Spleen (tissue), 13 donors: ENCODE measurements at places on chromosomes 6 and 20. TPM values are rescaled to one million over a fixed set of nuclear protein-coding genes. Genes with fewer than 3 reads are reported as not detected.
A peak's percentile ranks its signal among the peaks of the same experiment; 100 is the strongest.

- peaks cover 68% of the 10 kb centered on the region for H3K4me1 ChIP-seq
- no peaks in the 10 kb centered on the region for H3K27me3 ChIP-seq
- peak overlapping the region; percentile 88 for H3K27ac ChIP-seq
- no peaks in the 10 kb centered on the region for H3K36me3 ChIP-seq
- DNase-seq = no peak
- H3K4me3 ChIP-seq = peak overlapping the region; percentile 72
These were observed 569 bp downstream of the TCEA2 start for GRCh38 chr20:64063389-64064144.

DNA sequence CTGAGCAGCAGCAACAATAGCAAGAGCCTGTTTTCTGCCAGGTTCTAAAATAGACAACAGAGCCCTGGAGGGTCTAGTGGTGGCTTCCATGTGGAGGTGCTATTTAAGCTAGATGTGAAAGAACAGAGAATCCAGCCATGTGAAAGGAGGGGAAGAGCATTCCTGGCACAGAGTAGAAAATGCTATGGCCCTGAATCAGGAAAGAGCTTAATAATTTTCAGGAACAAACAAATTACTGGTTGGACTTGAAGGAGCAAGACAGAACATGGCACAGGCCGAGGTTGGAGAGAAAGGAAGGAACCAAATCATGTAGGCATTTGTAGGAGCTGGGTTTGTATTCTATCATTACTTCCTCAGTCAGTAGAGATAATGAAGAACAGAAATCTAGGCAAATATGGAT, 98.3 kb downstream of the AIG1 start:
- H3K36me3 ChIP-seq = no peaks in the 10 kb centered on the region
- no peak overlapping the region for H3K27ac ChIP-seq
- H3K27me3 ChIP-seq = no peaks in the 10 kb centered on the region
- H3K4me3 ChIP-seq = no peak overlapping the region

GRCh38 chr6:43778976-43779851, 9.2 kb downstream of the VEGFA start:
- no peak for DNase-seq
- peaks cover 40% of the 10 kb centered on the region for H3K4me1 ChIP-seq
- peaks cover 85% of the 10 kb centered on the region for H3K36me3 ChIP-seq

DNA sequence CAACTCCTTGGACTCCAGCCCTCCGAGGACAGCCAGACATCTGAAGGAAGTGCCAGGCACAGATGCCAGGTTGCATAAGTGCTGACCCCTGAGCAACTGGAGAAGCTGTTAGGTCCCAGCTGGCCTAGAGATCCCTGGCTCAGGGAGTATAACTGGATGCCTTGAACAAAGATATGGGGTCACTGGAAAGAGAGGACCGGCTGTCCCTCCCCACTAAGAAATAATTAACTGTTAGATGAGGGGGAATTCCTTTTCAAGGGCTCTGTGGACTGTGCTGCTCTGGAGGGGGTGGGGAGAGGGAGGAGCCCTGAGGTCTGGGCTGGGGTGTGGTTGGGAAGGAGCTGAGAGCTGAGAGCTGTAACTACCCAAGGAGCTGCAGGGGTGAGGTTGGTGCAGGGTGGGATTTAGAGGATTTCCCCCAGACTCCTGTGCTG, 39.6 kb downstream of the HLA-F start:
- no peaks in the 10 kb centered on the region for H3K4me1 ChIP-seq
- no peaks in the 10 kb centered on the region for H3K36me3 ChIP-seq
- H3K27ac ChIP-seq = no peak overlapping the region
- no peaks in the 10 kb centered on the region for H3K27me3 ChIP-seq

GRCh38 chr6:11830105-11830504, 51.5 kb upstream of the ADTRP start:
- no peak overlapping the region for H3K27ac ChIP-seq
- no peak overlapping the region for H3K4me3 ChIP-seq
- H3K36me3 ChIP-seq = no peaks in the 10 kb centered on the region
- no peak for DNase-seq
- no peaks in the 10 kb centered on the region for H3K27me3 ChIP-seq

DNA sequence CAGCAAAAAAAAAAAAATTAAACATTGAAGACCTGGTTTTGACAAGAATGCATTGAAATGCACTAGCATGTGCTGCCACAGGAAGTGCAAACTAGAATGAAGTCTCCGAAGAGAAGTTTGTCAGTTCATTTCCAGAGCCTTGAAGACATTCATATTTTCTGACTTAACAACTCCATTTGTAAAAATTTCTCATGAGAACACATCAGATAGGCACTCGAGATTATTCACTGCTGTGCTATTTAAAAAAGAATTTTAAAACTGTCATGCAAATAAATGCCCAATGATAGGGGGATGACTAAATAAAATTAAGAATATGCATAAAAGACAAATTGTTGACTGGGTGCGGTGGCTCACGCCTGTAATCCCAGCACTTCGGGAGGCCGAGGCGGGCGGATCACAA, 394.6 kb upstream of the JARID2 start:
- H3K4me3 ChIP-seq = no peak overlapping the region
- no peaks in the 10 kb centered on the region for H3K27me3 ChIP-seq
- no peaks in the 10 kb centered on the region for H3K36me3 ChIP-seq
- DNase-seq = no peak

GRCh38 chr6:5318617-5319272, 57.4 kb downstream of the FARS2 start:
- no peaks in the 10 kb centered on the region for H3K27me3 ChIP-seq
- H3K4me3 ChIP-seq = no peak overlapping the region
- no peak for DNase-seq
- no peak overlapping the region for H3K27ac ChIP-seq
- H3K36me3 ChIP-seq = no peaks in the 10 kb centered on the region
- H3K4me1 ChIP-seq = peaks cover 5% of the 10 kb centered on the region

GRCh38 chr6:35980991-35981645, 43.3 kb downstream of the SLC26A8 start:
- no peaks in the 10 kb centered on the region for H3K27me3 ChIP-seq
- H3K4me3 ChIP-seq = no peak overlapping the region
- H3K4me1 ChIP-seq = no peaks in the 10 kb centered on the region
- no peak overlapping the region for H3K27ac ChIP-seq

DNA sequence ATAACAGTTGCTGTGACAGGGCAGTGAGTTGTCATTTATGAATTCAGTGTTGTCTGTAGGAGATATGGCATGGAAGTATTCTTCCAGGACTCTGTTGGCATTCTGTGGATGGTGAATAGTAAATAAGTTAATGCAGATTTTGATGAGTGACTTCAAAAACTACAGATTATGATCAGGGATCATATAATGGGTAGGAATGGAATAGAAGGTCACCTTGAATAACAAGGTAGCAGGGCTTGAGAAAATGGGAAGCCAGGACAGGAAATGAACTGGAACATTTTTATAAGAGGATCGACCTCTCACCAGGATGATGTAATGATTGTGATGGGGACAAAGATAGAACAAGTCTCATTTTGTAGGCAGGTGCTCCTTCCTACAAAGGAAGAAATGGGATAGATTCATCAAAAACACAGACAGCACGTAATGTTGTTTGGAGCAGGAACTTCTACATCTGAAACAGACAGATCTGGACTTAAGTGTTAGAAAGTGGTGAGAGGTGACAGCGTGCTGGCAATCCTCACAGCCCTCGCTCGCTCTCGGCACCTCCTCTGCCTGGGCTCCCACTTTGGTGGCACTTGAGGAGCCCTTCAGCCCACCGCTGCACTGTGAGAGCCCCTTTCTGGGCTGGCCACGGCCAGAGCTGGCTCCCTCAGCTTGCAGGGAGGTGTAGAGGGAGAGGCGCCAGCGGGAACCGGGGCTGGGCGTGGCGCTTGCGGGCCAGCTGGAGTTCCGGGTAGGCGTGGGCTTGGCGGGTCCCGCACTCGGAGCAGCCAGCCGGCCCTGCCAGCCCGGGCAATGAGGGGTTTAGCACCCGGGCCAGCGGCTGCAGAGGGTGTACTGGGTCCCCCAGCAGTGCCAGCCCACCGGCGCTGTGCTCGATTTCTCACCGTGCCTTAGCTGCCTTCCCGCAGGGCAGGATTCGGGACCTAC, 30.8 kb upstream of the SSR1 start:
- H3K27me3 ChIP-seq = no peaks in the 10 kb centered on the region
- no peak overlapping the region for H3K27ac ChIP-seq
- H3K36me3 ChIP-seq = no peaks in the 10 kb centered on the region
- H3K4me3 ChIP-seq = no peak overlapping the region
- no peaks in the 10 kb centered on the region for H3K4me1 ChIP-seq

GRCh38 chr20:24066076-24066700, 77.6 kb upstream of the GGTLC1 start:
- H3K27me3 ChIP-seq = no peaks in the 10 kb centered on the region
- no peak overlapping the region for H3K27ac ChIP-seq
- no peak for DNase-seq
- no peaks in the 10 kb centered on the region for H3K36me3 ChIP-seq

GRCh38 chr6:97885325-97885724, 602.3 kb upstream of the MMS22L start:
- DNase-seq = no peak
- no peaks in the 10 kb centered on the region for H3K36me3 ChIP-seq
- H3K27me3 ChIP-seq = no peaks in the 10 kb centered on the region
- no peak overlapping the region for H3K4me3 ChIP-seq

GRCh38 chr20:61037498-61037897, 214.6 kb upstream of the CDH4 start:
- no peak overlapping the region for H3K27ac ChIP-seq
- no peaks in the 10 kb centered on the region for H3K4me1 ChIP-seq
- no peaks in the 10 kb centered on the region for H3K27me3 ChIP-seq

- H3K27ac ChIP-seq = no peak overlapping the region
- no peaks in the 10 kb centered on the region for H3K27me3 ChIP-seq
- H3K4me1 ChIP-seq = peaks cover 95% of the 10 kb centered on the region
- no peak overlapping the region for H3K4me3 ChIP-seq
- no peak for DNase-seq
These were observed 31.6 kb downstream of the DSE start for GRCh38 chr6:116402108-116402937.

DNA sequence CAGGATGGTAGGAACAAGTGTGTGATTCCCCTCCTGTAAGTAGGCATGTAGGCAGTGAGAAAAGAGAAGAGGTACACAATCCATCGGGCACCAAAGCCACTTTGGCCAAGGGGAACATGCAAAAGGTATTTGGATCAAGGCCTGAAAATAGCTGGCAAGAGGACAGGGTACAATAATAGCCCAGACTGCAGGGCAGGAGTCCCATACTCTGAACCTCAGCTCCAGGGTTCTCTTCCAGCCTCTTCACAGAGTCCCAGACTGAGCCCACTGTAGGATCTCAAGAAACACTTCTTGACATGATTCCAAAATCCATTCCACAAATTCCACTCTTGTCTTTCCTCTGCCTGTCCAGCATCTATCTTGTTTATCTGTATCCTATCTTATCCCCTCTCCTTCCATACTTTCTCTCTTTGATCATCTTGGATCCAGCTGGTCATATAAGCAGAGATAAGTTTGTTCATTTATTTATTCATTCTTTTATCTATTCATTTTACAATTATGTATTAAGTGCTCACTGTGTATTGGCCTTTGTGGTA, 19.7 kb downstream of the ACSS2 start:
- no peaks in the 10 kb centered on the region for H3K4me1 ChIP-seq
- H3K4me3 ChIP-seq = no peak overlapping the region
- H3K27me3 ChIP-seq = no peaks in the 10 kb centered on the region
- no peak for DNase-seq
- H3K27ac ChIP-seq = no peak overlapping the region
- H3K36me3 ChIP-seq = no peaks in the 10 kb centered on the region

DNA sequence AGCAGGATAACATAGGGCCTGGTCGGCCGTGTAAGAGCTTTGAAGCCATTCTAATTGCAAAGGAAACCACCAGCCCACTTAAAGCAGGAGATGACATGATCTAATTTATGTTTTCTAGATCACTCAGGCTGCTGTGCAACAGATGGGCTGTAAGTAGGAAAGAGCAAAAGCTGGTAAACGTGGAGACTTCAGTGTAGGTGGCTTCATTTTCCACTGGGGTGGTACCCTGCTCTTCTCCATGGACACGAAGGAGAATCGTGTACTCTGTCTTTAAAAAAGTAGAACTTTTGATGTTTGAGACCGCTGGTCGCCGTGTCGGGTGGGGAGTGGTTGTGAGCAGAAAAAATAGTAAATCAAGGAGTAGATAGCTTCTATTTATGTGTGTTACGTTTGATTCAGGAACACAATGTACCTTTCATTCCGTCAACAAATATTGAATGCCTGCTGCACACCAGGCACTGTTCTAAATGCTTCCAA, 6.4 kb downstream of the CASS4 start:
- H3K27me3 ChIP-seq = no peaks in the 10 kb centered on the region
- peak overlapping the region; percentile 90 for H3K27ac ChIP-seq
- peaks cover 45% of the 10 kb centered on the region for H3K4me1 ChIP-seq
- DNase-seq = no peak

DNA sequence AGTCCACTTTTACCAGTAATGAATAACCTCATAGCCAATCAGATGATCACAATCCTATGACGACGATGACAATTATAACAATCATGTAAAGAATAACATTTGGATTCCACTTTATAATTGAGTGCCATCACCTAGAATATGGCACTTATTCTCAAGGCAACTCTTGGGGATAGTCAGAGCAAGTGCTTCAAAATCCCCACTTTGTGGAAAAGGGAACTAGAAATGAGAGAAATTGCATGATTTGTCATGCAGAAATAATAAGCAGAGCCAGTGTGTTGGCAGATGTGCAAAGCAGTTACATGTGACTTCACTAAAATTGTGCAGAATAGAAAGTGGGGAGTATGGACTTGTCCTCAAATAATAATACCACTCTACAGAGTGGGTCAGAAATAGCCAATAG, 41.3 kb downstream of the FRK start:
- H3K27ac ChIP-seq = no peak overlapping the region
- H3K4me3 ChIP-seq = no peak overlapping the region
- H3K27me3 ChIP-seq = no peaks in the 10 kb centered on the region
- no peak for DNase-seq
- H3K4me1 ChIP-seq = peaks cover 40% of the 10 kb centered on the region
- no peaks in the 10 kb centered on the region for H3K36me3 ChIP-seq

GRCh38 chr6:20211037-20211940, 980 bp downstream of the MBOAT1 start:
- H3K4me1 ChIP-seq = peaks cover 7% of the 10 kb centered on the region
- peaks cover 6% of the 10 kb centered on the region for H3K27me3 ChIP-seq
- DNase-seq = no peak
- H3K27ac ChIP-seq = peak overlapping the region; percentile 29

DNA sequence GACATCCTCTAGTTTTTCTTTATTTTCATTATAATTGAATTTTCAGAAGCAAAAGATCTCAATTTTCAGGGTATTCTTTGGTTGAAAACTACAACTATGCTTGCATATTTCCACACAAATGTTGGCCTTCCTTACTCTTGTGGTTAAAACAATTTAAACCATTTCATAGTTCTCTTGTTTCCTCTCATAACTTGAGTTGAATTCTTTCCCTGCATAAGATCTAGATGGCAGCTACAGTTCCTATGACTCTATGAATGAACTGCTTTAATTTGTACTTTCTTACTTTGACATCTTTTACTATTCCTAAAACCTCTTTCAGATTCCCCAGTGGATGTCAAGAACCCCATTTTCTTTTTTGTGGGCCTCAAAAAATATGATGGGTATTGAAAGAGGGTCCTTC, 564.5 kb downstream of the NKAIN2 start:
- no peak for DNase-seq
- H3K36me3 ChIP-seq = no peaks in the 10 kb centered on the region
- H3K4me1 ChIP-seq = no peaks in the 10 kb centered on the region
- no peak overlapping the region for H3K4me3 ChIP-seq
- H3K27ac ChIP-seq = no peak overlapping the region

- no peaks in the 10 kb centered on the region for H3K27me3 ChIP-seq
- no peak overlapping the region for H3K4me3 ChIP-seq
- H3K36me3 ChIP-seq = no peaks in the 10 kb centered on the region
- H3K27ac ChIP-seq = peak overlapping the region; percentile 23
These were observed 20.2 kb upstream of the ARFGEF2 start for GRCh38 chr20:48901326-48901725.

The SCGN gene
- polyA plus RNA-seq = not detected

The PDE10A gene
- 1.1 TPM for polyA plus RNA-seq

The GLP1R gene
- not detected for polyA plus RNA-seq

The LINC00237 gene
- polyA plus RNA-seq = 0.05 TPM

The TSHZ2 gene
- polyA plus RNA-seq = 2.0 TPM
